ENCODE measurements at places on chromosomes 3 and 15.

DNA sequence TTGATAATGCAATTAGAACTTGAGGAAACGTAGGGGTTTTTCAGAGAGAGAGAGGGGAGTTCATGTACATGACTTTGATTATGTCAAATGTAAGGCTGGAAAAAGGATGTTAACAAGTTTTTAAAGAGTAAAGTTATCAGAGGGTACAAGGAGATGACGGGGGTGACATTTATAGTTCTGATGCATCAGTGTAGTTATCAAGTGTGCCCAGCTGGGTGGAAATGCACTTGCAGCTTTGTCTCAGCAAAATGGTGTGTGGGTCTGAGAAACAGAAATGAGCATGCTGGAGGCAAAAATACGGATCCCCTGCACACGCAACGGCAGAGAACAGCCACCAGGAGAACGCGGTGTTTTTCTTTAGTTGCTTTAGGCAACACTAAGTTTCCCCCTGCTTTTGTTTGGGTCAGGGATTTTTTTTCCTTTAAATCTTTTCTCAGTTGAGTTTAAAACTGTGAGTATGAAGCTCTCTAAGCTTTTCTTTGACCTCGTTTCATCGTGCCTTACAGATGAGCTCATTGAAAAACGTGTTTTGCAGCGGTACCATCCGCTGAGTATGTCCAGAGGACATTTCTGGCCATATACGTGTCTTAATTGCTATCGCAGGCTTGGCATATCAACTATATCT is 205.4 kb downstream of the PDZRN3 start:
- peak; percentile 53 for DNase-seq

- no peak for DNase-seq
Observed at GRCh38 chr3:118781839-118782238, 252.8 kb downstream of the IGSF11 start.

- DNase-seq, result no peak
Observed at GRCh38 chr3:184949251-184949965, 137.4 kb downstream of the VPS8 start.

DNA sequence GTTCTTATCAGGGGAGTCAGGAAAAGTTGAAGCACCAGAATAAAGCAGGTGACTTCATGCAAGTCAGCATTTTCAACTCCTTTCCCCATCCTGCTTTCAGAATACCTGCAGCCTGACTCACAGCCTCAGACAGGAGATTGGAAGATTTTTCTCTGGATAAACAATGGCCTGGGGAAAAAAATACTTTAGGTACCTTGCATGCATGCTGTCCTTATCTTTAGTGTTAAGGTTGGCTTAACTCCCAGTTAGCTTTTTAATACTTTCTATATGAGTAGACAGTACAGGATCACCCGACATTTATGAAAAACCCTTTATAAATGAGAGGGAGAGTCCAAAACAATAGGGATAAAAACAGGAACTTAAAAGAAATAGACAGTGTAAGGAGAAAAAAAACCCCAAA is 53.6 kb downstream of the PAK2 start:
- DNase-seq, result no peak

GRCh38 chr15:101277943-101278564 is 769 bp upstream of the SELENOS start:
- no peak for DNase-seq

DNA sequence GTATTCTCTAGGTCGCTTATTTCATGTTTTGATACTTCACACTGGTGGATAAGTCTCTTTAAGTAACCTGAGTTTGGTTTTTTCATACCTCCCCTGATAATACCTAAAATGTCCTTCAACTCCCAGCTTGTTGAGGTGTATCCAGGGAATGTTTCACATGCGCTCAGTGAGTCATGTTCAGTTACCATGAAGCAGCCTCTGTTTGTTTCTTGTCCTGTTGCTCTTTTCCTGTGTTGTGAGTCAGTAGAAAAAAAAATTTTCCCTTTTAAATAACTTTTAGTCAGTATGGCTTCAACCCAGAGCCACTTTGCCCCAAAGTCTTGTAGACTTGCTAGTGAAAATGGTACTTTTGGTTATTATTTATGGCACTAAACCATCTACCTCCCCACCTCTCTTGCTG is 278.4 kb upstream of the ZPLD1 start:
- no peak for DNase-seq

DNA sequence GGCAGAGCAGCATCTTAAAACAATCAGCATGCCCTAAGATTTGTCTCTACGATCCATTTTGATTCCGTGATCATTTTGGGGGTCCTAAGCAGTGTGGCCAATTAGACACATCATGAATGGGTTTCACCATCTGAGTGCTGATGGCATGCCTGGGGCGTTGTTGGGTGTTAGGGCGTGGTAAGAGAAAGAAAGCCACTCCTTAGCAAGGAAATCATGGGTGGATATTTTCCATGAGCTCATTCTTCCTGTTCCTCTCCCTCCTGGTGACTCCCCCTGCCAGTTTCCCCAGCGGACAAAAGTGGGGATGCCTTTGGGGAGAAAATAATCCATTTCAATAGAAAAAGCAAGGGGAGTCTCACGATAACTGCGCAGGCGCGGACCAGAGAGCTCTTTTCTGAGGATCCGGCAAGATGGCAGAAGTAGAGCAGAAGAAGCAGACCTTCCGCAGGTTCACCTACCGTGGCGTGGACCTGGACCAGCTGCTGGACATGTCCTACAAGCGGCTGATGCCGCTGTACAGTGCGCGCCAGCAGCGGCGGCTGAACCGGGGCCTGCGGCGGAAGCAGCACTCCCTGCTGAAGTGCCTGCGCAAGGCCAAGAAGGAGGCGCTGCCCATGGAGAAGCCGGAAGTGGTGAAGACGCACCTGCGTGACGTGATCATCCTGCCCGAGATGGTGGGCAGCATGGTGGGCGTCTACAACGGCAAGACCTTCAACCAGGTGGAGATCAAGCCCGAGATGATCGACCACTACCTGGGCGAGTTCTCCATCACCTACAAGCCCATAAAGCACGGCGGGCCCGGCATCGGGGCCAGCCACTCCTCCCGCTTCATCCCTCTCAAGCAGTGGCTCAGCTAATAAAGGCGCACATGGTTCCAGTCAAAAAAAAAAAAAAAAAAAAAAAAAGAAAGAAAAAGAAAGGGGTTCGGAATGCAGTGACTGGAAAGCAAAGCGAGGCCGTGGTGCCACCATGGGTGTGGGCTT is 301.8 kb downstream of the LRTM1 start:
- no peak for DNase-seq

GRCh38 chr3:108117241-108117775 is 26.5 kb upstream of the CD47 start:
- no peak for DNase-seq

All from retina (tissue), 1 donor.